GDM1 (cell line): ENCODE measurements at places on chromosomes 7 and 10.

- no peak for DNase-seq
These were observed 249.5 kb downstream of the RPS24 start for GRCh38 chr10:78283069-78283682.

GRCh38 chr7:727104-727805 is at the start of gene PRKAR1B:
Gene PRKAR1B, minus strand, starts transcription at chr7:727281. Its CDS starts 15,776 bp downstream, at chr7:711505.
- no peak for DNase-seq

- peak; percentile 15 for DNase-seq
These were observed 126.2 kb downstream of the PRPF18 start for GRCh38 chr10:13712837-13713581.

GRCh38 chr7:508461-509170 is 11.0 kb downstream of the PDGFA start:
- no peak for DNase-seq

GRCh38 chr7:132655131-132655727 is 79.0 kb upstream of the PLXNA4 start:
- peak; percentile 97 for DNase-seq

GRCh38 chr10:97825020-97825760 is 24.5 kb upstream of the GOLGA7B start:
- DNase-seq = no peak
